IMR-90 (cell line): ENCODE measurements at places on chromosomes 6 and 20.
A peak's percentile ranks its signal among the peaks of the same experiment; 100 is the strongest.

DNA sequence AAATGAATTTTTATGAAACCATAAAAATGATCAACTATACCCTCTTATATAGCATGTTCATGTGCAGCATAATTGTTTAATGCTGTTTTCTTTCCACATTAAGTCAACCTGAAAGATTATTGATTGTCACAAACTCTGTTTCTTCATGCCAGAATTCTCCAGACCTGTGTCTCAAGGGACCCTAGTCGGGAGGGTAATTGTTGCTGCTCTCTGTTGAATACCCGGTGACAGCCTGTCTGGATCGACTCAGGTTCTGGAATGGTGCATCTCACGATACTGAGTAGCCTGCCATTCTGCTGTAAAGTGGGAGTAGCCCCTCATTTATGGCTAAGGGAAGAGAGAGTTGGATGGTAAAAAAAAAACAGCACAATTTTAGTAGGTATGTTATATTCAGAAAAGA is 449.9 kb upstream of the SOX4 start:
- DNase-seq, result no peak

DNA sequence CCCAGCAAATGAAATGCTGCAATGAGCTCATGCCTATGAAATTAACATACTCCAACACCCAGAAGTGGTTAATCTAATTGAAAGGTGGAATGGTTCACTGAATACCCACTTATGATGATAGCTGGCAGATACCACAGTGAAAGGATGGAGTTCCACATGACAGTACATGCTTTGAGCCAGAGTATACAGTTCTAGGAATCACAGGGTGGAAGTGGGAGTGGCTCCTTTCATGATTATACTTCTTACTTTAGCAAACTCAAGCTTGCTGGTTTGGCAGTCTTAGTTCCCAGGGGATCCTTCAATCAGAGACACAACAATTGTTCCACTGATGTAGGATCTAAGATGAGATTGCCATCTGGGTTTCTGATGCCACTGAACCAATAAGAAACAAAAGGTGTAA is 21.5 kb downstream of the CD164 start:
- no peak for DNase-seq

- no peak for DNase-seq
Measured at GRCh38 chr20:49901588-49901987, 13.7 kb downstream of the SPATA2 start.

DNA sequence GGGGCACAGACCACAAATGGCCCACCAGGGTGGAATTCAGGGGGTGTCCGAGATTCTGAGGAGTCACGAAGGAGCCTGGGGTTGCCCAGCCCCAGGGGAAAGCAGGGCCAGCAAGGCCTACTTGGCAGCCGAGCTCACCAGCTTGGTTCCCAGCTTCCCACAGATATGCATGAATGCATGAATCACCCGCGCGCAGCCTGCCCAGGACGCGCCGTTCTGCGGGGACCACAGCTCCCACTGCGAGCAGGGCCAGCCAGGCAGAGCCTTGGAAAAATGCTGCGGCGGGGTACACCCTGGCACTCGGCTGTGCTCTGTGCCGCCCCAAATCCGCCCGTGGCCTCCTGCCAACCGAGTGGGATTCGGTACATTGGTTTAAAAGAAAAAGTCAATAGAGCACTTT is 211.0 kb downstream of the NFATC2 start:
- DNase-seq, result peak; percentile 46

DNA sequence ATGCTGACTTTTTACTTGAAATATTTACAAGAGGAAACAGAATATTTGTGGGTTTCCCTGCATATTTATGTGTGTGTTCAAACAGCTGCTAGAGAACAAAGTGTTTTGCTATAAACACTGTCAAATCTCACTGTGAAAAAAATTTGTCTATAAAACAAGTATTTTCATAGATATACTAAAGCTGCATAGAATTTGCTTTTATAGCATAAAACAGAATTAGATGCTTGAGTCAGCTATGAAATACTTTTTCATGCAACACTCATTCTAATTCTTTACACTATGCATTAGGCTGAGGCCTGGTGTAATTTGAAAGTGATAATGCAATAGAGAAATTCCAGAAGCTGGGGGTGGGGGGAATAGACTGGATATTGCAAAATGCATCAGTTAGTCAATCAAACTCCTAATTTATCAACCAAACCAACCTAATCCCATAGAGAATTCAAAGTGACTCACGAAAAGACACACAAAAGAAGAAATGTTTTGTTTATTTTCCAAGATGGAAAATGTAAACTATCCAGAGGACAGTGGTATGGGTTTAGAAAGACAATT is 148.2 kb downstream of the LAMA2 start:
- DNase-seq, result peak; percentile 60

DNA sequence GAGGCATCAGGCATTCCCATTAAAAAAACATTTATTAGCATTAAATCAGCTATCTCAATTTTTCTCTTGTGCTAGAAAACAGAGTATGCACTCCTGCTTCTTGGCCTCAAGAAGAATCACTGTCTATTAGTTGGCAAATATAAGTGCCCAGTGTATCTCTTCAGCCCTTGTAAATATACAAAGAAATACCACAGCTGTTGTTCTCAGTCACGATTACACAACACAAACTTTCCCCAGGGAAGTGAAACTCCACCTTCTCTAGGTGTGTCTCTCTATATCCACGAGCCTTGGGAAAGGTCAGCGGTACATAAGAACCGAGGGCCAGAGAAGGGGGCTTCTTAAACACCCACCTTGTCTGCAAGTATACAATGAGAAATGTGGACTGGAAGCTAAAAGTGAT is 194.7 kb downstream of the PKHD1 start:
- DNase-seq, result no peak

DNA sequence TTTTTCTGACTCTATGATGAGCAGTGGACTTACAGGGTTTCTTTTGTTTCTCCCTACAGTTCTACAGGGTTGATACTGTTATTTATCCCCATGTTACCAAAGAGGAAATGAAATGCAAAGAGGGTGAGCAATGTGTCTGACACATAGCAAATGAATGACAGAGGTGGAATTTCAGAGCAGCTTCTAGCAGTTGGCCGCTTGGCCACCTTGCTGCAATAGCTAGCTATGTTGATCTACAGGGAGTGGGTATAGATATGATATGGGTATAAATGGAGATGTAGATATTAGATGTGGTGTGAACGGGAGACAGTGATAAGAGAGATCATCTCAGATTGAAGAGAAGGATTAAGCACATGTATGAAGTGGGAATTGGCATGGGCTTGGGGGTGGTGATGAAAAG is 10.9 kb upstream of the SLC22A3 start:
- DNase-seq, result no peak

GRCh38 chr20:52001999-52002666 is 189.4 kb downstream of the ZFP64 start:
- DNase-seq, result peak; percentile 30

DNA sequence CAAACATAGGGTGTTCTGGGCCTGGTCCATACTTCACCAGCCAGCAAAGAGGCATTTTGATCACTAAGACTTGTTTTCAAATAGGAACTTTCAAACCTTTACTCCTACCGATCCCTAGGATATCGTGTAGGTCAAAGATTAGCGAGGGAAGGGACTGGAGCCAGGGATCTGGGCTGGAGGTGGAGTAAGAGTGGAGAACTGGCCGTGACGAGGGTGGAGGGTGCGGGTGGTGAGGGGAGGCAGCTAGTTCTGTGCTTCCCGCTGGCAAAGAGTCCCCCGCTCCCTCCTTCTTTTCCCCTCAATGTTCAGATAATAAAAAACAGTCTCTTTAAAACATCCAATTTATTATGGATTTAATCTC is 189.2 kb downstream of the FOXC1 start:
- no peak for DNase-seq

DNA sequence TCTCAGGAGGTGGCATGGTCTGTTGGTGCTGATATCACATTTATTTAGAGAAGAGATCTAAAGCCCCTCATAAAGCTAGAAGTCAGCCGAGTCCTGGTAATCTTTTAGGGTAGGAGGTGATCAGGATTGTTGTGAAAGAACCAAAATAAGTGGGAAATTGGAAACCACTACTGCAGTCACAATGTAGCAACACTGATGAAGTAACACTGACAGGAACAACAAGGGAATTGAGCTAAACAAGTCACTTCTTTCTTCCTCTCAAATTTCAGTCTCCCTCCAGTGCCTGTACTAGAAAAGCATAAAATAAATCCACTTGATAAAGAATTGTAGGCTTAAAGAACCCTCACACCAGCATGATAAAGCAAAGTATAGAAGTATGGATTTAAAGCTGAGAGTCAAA is 1509.0 kb downstream of the GRIK2 start:
- DNase-seq, result no peak

- no peak for DNase-seq
Measured at GRCh38 chr6:54102238-54102637, 9.0 kb upstream of the MLIP start.

DNA sequence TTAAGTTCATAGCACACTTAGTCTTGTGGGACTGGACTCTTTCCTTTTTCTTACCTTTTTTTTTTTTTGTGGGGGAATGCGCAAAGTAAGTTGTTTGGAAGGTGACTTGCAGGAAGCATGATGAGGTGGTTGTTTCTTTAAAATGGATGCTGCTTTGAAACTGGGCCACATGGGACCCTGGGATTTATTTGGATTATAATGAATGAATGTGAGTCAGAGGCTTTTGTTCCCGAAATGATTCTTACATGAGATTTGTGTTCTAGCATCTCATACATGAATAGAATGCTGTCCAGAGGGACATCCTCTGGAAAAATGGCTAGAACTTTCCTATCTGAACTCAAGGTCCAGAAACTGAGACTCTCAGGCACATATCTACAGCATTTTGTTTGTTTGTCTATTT is 236.6 kb upstream of the RNF24 start:
- no peak for DNase-seq

DNA sequence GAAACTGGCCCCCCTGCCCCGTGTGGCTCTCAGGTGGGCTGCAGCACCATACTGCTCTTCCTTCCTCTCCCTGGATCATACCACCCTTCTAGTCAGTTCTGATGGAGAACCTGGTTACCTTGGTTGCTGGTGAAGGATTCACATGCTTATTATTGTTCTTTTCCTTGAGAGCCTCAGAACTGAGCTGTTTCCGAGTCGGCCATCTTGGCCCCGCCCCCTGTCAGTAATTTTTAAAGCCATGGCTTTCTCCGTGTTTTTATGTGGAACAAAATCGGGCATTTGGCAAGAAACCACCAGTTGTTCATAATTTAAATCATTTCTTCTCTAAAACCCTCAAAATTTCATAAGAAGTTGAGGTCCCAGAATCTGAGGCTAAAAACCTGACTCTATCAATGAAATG is 493.8 kb downstream of the NKAIN2 start:
- no peak for DNase-seq

- peak; percentile 0 for DNase-seq
Measured at GRCh38 chr20:1619861-1620444, at the start of gene SIRPB1. Gene SIRPB1 (minus strand): TSS chr20:1620009. CDS start chr20:1619944, 65 bp downstream.

DNA sequence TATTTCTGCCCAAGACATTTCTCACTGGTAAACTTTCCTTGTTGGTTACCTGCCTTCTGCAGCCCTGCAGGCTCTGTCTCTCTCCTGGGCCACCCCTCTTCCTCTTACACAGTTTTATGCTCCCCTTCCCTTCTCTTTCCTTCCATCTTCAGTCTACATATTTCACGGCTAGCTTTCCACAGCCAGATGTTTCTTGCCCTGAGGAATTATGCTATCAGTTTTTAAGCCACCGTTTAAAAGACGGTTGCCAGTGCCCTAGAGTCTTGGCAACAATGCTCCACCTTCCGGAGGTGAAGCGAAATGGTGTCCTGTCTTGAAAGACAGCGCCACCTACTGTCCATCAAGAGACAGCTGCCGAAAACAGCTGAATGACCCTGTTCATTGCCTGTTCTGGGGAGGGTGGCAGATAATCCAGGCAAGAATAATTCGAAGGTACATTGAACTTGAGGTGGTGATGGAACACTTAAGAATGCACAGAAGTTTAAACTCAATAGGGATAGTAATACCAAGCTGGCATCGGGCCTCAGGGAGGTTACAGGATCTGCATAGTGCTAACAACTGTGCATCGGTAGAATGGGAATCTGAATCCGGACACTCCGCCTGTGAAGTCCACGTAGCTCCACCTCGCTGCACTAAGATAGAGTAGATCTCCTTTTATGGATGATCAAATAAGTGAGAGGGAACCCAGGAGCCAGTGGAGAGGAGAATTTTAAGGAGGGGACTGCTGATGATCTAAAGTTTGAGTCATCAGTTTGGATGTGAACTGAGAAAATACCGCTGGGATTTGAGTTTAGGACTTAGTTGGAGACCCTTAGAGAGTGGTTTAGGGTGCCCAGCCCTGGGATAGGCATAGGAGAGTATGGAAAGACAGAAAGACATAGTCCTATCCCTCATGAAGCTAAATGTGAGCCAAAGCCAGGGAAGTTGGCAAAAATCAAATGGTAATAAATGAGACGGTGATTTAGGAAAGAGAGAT is 4.8 kb upstream of the TRIM40 start:
- peak; percentile 85 for DNase-seq

- no peak for DNase-seq
Measured at GRCh38 chr20:38034108-38034649, 633 bp downstream of the RPRD1B start.

DNA sequence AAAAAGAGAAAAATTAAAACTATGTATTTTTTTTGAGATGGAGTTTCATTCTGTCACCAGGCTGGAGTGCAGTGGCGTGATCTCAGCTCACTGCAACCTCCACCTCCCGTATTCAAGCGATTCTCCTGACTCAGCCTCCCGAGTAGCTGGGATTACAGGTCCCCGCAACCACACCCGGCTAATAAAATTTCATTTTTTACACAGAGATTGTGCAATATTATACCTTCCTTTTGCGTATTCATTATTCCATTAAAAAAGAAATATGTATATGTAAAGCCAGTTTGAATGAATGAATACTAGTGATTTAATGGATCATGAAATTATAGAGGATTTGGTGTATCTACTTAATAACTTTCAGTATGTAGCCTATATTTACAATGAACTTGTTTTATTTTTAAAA is 38.2 kb upstream of the CTAGE9 start:
- DNase-seq, result no peak

GRCh38 chr20:33298391-33298790 is 15.4 kb downstream of the BPIFB1 start:
- DNase-seq, result no peak

DNA sequence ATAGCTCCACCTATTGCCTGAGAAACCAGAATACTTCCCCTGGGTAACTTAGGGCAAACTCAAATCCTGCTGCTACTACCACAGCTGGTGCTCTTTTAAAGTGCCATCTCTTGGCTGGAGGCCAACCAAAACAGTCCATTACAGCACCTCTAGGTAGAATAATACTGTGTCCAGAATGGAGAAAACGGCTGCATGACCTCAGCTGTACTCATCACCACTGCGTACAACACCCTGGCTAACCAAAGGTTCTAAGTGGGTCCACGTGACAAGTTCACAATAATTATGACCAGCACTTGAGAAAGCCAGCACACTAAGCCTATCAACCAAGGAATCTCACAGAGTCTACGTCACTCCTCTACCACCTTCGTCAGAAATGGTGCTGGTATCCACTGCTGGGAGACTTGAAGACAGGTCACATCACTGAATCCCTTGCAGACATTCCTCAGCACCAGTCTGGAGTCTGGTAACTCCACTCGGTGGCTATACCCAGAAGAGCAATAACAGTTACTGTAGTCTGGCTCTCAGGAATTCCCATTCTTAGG is 40.9 kb upstream of the PKIB start:
- DNase-seq, result peak; percentile 1
